Stimulated activated CD8-positive, alpha-beta memory T cell treated with anti-CD3 and anti-CD28 coated beads, Interleukin-2, amount 100 ng/mL, for 1 hour (primary cell): ENCODE measurements at places on chromosomes 7 and 10.
A peak's percentile ranks its signal among the peaks of the same experiment; 100 is the strongest.

DNA sequence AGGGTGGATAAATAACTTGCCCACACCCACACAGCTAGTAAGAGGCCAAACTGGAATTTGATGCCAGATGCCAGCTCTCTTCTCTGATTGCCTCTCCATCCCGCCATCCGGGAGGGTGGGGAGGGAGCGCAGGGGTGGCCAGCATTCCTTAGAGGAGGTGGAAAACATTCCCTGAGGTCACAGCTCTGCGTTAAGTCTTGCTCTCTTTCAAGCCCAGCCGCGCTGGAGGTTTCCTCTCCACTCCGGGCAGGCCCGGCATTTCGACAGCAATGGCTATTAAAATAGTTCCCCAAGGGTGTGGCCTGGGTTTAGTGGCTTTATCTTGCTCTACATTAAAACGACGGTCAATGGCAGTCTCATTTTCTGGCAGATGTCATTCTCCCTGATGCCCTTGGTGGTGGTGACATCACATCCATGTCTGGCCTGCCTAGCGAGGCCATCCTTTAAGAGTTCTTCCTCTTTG is 16.1 kb upstream of the C10orf71 start:
- DNase-seq: no peak

- no peak for DNase-seq
Observed at GRCh38 chr7:105149827-105150226, 135.8 kb downstream of the KMT2E start.

DNA sequence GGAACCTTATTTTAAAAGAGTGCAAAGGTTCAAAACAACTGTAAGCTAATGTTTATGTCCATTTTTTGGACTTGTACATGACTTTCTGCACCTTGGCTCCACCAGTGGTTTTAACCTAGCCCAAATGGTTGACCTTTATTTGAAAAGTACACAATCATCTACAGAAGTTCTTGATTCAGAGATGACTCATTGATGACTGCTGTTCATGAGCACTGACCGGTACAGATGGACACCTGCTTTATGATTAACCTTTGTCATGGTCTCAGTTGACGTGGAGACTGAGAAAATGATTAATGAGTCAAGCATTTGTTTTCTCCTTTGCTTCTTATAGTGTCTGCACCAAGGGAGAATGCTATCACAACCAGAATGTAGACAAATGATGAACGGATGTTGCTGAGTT is 55.7 kb upstream of the PTER start:
- DNase-seq: no peak

DNA sequence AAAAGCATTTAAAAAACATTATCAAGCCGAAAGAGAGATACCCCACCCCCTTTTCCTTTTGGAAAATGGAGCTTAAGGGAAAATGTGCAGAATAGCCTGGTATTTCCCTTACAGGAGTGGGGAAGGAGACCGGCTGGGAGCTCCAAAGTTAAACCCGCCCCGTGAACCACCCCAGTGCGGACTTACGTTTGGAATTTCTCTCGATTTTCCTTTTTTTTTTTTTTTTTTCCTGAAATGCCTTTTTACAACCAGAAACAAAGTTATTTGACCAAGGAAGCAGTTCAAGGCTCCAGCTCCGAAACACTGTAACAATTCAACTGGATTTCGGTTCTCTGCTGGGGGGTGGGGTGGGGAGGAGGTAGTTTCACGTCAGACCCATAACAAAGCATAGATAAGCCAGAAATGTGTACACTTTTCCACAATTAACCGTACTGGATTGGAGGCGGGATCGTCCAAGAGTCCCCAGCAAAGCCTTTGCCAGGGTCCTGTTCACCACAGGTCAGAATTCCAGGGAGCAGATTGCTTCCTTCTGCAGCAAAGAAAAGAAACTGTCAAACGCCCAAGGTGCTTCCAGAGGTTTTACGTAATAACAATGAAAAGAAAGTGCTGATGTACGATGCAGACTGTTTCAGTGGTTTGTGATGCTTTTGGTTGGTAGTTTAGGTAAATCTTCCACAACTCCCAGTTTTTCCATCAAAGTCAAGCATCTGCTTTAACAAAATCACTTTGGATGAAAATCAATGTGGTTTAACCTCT is 6.7 kb downstream of the SKIDA1 start:
- no peak for DNase-seq

DNA sequence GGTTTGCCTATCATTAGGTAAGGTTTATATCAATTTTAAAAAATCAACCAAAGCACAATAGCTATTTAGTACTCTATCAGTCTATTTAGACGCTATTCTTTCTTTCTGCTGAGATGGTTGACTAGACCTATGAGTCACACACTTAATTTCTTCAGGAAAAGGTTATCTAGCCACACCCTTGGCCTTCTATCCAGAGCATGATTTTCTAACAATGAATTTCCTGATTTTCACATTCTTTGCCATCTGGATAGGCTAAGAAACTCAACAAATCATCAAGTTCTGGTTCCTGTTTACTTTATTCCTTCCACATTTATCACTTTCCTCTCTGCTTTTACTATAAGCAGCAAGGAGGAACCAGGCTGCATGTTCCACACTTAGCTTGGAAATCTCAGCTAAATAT is 8.1 kb downstream of the PRPS1L1 start:
- no peak for DNase-seq

DNA sequence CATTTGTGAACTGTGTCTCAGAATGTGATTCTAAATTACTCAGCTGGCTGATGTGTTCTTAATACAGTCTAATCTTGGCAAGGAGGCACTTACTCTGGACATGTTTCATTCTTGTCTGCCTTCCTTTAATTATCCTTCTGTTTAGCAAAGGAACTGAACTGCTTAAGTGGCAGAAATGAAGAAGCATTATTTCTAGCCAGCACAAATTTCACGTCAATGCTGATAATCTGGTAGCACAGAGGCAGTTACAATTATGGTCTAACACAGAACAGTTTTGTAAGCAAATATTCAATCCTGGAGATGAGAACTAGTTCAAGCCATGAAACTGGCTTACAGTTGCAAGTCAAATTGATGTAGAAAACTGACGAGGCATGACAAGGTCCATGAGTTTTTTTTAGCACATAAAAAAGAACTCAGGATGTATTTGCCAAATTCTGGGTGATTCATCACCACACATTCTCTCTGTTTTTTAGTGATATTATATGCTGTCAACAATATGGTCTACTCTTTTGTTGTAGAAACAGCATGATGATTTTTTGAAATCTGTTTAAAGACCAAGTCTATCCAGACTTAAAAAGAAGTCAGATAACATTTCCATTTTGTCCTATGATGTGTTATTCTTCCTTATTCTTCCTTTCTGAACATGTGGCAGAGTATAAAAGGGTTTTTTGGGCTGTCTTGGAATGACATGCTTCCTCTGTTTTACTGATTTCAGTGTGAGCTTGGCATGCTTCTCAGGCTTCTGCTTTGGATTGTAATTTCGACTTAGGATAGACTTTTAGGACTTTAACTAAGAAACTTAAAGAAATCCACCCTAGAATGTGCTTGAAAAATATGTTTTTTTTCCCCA is 154.8 kb downstream of the DNAJB9 start:
- no peak for DNase-seq

- no peak for DNase-seq
Observed at GRCh38 chr7:113639221-113639620, 279.6 kb downstream of the PPP1R3A start.

- DNase-seq: no peak
Observed at GRCh38 chr7:150408393-150409299, 29.5 kb downstream of the ZNF775 start.

DNA sequence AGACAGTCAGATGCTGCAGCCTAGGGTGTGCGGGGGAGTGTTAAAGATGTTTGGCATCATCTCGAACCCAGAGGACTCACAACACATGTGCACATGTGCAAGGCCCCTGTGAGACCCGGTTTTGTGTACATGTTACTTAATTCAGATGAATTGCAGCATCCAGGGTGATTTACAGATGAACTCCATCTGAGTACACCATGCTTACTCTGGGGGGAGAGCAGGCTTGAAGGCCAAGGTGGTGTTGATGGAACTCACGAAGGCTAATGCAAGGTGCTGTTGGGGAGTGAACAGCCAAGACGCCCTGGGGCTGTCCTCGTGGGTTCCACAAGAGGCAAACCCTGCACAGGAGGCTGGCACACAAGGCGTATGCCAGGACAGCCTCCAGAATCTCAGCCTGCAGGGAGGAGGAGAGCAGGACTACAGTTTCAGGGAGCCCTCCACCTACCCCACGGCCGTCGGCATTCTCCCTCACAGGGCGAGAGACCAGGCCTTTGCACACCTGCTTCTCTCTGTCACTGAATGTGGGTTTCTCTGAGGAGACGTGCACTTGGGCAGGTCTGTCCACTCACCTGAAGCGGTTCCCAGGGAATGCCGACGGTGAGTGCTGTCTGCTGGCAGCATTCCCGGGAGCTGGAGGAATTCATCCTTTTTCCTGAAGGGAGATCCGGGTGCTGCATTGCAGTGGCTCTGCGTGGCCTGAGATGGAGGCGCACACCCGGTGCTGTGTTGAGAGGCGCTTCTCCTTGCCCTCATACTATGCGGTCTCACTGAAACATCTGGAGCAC is 178.5 kb upstream of the RNF32 start:
- no peak for DNase-seq

- DNase-seq: no peak
Observed at GRCh38 chr7:158407581-158408317, 179.9 kb downstream of the PTPRN2 start.

DNA sequence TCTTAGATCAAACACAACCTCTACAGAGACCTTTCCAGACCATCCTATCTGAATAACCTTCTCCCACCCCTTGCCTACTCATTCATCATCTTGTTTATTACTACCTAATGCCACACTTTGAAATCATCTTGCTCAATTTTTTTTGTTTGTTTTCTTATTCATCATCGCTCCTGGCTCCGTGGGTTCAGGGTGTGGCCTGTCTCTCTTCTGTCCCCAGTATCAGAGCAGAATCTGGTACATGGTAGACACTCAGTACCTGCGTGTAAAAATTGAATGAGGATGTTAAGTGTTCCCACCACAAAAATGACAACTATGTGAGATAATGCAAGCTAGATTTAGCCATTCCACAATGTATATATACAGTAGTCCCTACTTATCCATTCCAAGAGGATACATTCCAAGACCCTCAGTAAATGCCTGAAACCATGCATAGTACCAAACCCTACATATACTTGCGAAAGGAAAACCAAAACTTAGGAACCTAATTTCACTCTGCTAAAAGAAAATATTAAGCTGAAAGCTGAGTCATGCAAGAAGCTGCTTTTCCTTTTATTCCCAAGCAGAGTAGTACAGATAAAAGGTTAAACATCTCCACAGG is 72.1 kb upstream of the SEC61G start:
- no peak for DNase-seq

GRCh38 chr7:49773218-49773935 is at the start of gene VWC2:
Gene VWC2, plus strand, starts transcription at chr7:49773638. Its CDS starts 1,798 bp downstream, at chr7:49775436.
- DNase-seq: no peak

DNA sequence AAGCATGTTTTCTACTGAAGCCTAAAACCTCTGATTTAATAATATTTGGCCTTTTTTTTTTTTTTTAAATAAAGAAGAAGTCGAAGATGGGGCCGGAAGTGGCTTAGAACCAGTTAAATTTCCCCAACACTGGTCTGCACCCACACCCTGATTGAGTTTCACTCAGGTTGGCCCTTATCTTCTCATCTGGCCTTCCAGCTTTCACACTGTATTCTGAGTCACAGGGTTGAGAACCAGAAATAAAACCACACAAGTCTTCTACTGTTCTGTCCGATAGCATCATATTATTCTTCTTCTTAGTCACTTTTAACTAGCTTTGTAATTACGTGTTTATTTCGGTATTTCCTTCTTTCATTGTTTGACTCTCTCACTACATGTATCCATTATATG is 9.9 kb downstream of the ZNF365 start:
- peak; percentile 14 for DNase-seq

GRCh38 chr7:85196696-85197095 is 9.8 kb upstream of the SEMA3D start:
- DNase-seq: no peak

DNA sequence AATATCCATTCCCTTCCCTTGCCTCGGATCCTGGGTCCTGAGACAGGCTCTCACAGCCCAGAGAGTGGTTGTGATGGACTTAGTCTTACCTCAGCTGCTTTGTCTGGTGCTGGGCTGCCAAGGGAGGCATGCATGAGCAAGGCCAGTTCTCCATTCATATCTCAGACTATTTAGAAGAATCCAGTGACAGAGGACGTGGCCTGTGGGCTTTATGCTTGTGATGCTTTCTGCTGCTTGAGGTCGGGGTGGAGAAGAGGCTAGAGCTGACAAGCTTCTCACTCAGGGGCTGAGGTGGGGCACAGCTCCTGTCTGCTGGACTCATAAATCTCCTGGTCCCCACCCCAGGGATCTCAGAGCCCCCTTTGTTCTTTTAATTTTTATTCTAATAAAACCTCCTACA is 66.8 kb downstream of the DNAJC12 start:
- no peak for DNase-seq

DNA sequence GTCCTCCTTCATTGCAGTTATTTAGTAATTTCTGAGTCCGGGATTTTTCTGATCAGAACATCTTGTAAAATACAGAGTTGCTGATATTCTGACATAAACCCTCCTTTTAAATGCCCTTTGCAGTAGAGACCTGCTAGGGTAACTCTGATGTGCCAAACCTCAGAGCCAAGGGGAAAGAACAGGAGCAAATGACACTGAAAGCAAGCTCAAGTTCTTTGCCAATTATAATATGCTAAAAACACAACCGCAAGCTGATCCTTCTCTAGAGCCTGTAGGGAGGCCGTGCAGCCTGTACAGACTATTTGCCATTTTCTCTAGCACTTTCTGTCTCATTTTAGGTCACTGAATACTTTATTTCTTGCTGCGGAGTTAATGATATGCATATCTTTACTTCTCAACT is 240.4 kb downstream of the CAMK1D start:
- DNase-seq: no peak

DNA sequence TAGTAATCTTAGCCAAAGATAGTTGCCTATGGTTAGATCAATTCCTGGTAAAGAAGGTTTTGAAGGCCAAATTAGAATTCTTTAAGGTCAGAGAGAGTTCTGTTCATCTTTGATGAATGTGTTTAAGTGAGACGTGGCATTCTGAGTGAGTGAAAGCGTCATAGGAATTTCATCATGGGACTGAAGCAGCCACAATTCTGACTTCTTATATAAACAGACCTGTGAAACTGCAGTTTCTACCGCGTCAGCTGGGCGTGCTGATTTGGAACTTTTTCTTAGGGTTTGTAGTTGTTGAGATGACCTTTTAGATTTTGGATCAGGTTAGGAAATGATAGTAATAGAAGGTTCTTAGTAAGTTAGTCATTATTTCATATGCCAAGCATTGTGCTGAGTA is 103.8 kb downstream of the CNNM2 start:
- DNase-seq: no peak

DNA sequence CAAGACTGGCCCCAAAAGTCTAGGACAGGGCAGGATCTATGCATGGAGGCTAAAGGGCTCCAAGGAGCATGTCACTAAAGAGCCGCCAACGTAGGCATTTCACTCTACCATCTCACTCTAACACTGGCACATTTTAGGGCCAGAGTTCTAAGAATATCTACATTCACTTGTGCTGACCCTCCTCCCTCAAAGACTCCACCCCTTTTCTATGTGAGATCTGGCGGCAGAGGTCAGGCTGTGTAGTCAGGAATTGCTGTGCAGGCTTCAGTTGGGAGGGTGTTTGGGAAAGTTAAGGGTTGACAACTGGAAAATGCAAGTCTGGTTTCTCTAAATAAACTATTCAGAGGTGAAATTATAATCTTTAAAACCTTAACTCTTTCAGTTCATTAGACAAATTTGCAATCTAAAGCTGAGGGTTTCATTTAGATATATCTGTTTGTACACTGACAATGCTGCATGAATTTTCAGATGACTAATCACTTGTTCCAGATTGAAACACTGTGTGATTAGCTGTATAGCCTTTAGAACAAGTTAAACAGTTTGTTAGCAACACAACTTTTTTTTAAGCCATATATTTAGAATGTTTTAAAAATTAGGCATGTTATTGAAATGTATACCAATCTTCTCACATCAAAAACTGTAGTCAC is 18.2 kb downstream of the LMOD2 start:
- DNase-seq: no peak

- DNase-seq: no peak
Observed at GRCh38 chr7:120874722-120875121, 16.8 kb upstream of the TSPAN12 start.
